CD4-positive, alpha-beta T cell treated with Interleukin-4 for 1 hour (primary cell): ENCODE measurements at places on chromosomes 6 and 20.
A peak's percentile ranks its signal among the peaks of the same experiment; 100 is the strongest.

- no peak for DNase-seq
These were observed 363.3 kb upstream of the CDH4 start for GRCh38 chr20:60888771-60889170.

- DNase-seq, result no peak
These were observed 58.0 kb upstream of the SALL4 start for GRCh38 chr20:51860111-51860882.

GRCh38 chr20:46070215-46070900, 19.4 kb downstream of the NCOA5 start:
- DNase-seq, result no peak

- DNase-seq, result peak; percentile 31
These were observed 6.5 kb downstream of the TGM6 start for GRCh38 chr20:2387180-2387577.
